HS-27A (cell line): ENCODE measurements at places on chromosomes 4 and X.

GRCh38 chrX:45622538-45622937, 421.9 kb upstream of the DIPK2B start:
- DNase-seq = no peak

DNA sequence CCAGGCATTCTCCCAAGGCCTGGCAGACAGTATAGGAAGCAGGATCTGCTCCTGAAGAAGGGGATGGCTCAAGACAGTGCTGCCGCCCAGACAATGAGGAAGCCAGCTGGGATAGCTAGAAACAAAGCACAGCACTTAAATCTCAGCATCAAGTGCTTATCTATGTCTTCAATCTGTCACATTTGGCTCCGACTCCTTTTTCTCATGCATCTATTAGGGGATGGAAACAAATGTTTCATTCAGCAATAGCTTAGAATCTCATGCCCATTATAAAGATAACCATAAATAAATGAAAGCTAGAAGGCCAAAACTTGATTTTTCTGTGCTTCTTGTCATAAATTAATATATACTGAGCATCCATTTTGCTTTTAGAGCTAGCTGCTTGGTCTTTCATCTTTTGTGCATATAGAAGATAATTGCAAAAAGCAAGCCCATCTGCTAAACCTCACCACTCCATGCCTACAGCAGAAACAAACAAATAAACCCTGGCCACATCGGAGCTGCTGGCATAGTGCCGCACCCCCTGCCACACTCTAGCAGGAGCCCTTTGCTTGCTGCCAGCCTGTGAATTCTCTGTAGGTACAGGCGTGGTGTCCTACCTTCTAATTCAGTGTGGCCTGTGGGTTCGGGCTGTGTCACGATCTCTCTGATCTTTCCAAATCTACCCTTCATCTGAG, 75.9 kb downstream of the AASDH start:
- no peak for DNase-seq

DNA sequence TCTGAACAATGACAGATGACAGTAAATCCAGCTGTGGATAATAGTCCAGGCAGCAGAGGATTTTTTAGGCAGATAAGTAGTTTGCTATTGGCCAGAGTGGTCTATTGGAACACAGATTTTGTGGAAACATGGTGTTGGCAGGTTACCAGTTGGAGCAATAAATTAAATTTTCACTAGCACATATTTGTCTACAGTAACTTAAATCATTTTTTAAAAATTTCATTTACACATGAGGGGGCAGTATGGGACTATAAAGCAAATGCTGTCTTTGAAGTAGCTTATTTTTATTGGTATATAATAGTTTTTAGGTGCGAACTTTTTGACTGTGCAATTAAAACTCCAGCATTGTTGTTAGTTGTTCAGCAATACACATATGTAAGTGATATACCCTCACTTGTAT, 289.8 kb downstream of the ARHGAP10 start:
- no peak for DNase-seq

DNA sequence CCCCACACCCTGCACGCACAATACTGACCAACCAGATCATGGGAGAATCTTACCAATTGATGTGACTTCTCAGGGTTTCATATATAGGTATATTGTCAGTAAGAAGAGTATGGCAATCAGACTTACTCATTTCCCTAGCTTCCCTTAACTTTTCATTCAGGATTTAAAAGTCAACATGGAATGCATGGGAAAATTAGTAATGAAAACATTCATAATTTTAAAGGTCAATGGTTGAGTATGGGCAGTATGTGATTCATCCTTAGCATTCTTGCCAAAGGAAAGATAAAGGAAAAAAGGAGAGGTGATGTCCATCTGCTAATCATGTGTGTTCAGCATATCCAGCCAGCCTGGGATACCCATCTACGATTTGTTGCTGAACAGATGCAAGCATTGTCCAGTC, 4.0 kb downstream of the DIPK2B start:
- DNase-seq = no peak

DNA sequence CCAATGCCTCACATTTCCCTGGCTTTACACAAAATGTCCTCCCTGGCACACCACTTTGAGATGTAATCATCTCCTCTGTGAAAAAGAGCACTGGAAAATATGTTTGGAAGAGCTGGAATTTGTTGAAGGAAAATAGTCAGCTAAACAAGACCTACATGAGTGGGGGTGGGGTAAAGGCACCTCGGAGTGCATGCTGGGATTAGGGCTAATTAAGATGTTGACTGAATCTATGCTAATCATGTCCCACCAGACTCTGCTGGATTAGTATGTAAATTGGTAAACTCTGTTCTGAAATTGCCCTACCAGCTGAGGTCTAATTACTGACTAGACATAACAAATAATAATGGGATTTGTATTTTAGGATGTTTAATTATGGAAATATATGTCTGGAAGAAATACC, 46.8 kb upstream of the MID1 start:
- DNase-seq = no peak

DNA sequence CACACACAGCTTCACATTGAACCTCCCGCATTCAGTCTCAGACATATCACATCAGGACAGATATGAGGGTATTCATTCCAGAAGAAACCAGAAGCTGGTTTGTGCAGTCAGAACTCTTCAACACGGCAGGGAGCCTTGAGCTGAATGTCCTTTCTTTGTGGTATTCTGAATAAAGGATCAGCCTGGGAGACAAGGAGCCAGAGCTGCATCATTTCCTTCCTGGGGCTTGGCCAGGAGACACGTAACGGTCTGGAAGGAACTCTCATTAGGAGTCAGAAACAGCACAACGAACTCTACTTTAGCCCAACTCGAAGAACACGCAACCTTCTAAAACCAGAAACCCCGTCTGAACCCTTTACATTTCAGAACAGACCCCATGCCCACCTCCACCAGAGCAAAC, 46.4 kb downstream of the KDR start:
- DNase-seq = no peak

- no peak for DNase-seq
Measured at GRCh38 chr4:26786916-26787315, 73.7 kb upstream of the STIM2 start.

- no peak for DNase-seq
Measured at GRCh38 chr4:5908876-5909427, 16.1 kb upstream of the CRMP1 start.
